ENCODE measurements at places on chromosomes 16 and 17.

- no peak for DNase-seq
Observed at GRCh38 chr16:81586417-81586816, 141.8 kb downstream of the CMIP start.

DNA sequence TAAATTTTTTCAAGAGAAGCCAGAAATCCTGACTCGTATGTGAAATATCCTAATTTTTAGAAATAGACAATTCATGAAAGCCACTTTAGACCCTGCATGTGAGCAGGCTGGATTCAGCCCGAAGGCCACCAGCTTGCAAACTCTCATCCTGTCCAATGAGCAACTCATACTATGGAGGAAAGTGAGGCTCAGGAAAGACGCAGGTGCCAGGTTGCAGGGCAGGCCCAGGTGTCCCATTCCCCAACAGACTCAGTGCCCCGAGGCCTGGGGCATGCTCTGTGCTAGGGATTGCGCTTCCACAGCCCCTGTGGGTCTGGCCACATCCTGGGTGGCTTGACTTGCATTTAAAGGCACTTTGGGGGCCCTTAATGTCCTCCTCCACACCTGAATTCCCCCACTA is 16.7 kb upstream of the RASD1 start:
- no peak for DNase-seq

DNA sequence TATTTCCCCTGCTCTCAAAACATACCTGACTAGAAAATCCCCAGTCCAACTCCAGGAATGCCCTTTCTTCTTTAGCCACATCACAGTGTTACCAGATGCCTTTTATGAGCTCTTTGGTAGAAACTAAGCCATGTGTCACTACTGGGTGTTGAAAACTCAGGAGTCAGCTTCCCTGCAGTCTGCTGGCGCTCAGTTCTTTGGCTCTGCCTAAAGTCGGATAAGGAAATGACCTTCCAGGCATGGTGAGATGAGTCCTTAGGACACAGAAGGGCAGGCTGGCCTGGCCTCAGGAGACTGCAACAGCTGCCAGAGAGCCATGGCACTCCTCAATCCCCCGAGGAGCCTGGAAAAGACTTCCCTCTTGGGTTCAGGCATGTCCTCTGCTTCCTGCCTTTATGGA is 89.1 kb downstream of the CDH13 start:
- DNase-seq = no peak

- no peak for DNase-seq
Observed at GRCh38 chr16:24013864-24014645, 178.3 kb downstream of the PRKCB start.

DNA sequence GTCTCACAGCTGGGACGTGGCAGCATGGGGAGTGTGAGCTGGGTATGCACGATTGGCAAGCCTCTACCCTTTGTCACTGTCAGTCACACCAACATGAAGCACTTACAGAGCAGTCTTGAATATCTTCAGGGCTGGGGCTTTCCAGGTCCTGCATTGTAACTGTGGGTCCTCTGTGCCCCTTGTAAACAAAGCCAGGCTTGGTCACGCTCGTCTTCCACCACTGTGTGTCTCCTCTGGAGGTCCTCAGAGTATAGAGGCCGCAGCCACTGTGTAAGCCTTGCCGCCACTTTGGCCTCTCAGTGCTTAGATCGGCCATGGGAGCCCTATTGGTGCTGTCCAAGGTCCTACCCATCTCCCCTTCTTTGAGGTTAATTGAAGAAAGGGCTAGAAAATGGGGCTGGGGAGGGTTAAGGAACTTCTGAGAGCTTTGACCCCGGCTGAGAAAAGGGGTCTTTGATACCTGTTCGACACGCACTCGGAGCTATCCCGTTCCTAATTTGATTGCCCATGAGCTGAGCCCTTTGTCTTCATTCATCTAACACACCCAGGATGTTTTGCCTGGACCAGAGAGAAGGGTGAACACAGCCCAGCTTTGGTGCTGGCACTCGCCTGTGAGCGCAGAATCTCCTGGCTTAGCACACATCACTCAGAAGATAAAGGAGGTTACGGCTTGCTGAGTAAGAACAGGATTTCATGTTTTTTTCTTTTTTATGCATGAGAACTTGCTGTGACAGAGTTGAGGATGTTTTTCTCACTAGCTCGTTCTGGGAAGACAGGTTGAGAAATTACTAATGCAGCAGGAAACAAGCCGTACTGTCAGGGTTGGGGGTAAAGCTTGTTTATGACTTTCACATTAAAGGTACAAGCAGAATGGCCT is 267.9 kb downstream of the CPPED1 start:
- DNase-seq = no peak

DNA sequence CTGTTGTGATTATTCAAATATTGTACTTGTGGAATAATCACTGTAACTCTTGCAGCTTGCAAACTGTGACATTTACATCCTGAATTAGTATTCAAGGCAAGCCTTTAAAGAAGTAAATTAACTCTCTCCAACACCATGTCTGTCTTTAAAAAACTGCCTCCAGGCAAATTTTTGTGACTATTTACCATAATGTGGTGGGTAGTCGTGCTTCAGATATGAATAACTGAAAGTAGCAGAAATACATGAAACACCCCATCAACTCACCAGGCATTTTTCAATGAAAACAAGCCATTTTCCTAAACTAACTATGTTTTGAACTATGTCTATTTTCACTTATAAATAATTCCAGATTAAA is 217.4 kb upstream of the PSMD7 start:
- no peak for DNase-seq

GRCh38 chr17:66678827-66679226 is 156.1 kb upstream of the CACNG5 start:
- DNase-seq = no peak

DNA sequence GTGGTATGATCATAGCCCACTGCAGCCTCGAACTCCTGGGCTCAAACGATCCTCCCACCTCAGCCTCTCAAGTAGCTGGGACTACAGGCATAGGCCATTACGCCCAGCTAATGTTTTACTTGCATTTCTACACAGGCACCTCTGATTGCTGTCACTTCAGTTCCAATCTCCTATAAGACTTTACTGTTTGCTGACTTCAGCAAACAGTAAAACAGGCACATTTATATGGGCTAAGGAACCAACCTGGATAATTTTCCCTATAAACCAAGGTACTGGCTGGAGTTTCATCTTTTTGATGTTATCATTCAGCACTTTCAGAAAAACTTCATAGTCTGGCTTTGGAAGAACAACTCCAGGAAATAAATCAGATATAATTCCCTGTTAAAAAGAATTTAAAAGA is 114.2 kb downstream of the DNAH3 start:
- no peak for DNase-seq

- no peak for DNase-seq
Observed at GRCh38 chr16:85936816-85937215, 37.9 kb downstream of the IRF8 start.

GRCh38 chr16:74862743-74863244 is 88.2 kb upstream of the FA2H start:
- DNase-seq = no peak

DNA sequence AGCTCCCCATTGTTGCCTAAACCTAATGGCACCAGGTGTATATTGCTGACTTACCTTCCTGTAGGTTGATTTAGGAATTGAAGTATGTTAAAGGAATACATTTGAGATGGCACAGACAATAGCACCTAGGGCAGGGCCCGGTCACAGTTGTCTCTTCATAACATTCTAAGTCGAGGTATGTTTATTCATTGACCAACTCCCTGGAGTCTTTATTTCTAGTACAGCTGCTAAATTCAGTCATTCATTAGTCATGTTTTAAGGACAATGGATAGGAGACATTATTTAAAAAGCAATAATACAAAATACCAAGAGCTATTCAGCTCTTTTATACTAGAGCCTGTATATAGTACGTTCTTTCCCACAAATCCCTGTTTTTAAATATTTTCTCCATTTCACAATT is 369.5 kb upstream of the HSBP1 start:
- DNase-seq = no peak

All from stimulated activated CD8-positive, alpha-beta memory T cell treated with anti-CD3 and anti-CD28 coated beads, Interleukin-15, amount 100 ng/mL, for 24 hours (primary cell).